ENCODE measurements at places on chromosomes 11 and 22.

- DNase-seq = no peak
Observed at GRCh38 chr11:3164552-3165151, 458 bp downstream of the OSBPL5 start.

- DNase-seq = no peak
Observed at GRCh38 chr11:26837154-26837553, 115.3 kb upstream of the SLC5A12 start.

DNA sequence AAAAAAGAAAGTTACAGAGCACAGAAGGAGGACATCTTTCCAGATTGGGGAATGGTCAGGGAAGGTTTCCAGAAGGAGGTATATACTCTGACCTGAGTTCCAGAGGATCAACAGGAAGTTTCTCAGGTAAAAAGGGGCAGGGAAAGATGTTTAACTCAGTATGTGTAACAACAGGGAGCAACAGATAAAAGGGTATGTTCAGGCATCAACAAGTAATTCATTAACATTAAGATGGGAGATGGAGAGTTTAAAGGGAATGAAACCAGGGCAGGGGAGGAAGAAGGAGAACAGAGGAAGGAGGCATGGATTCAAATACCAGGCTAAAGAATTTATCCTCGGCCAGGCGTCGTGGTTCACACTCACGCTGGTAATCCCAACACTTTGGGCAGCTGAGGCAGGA is 2.5 kb upstream of the DENND5A start:
- DNase-seq = no peak

- DNase-seq = no peak
Observed at GRCh38 chr11:73652046-73652730, 5.8 kb downstream of the PLEKHB1 start.

DNA sequence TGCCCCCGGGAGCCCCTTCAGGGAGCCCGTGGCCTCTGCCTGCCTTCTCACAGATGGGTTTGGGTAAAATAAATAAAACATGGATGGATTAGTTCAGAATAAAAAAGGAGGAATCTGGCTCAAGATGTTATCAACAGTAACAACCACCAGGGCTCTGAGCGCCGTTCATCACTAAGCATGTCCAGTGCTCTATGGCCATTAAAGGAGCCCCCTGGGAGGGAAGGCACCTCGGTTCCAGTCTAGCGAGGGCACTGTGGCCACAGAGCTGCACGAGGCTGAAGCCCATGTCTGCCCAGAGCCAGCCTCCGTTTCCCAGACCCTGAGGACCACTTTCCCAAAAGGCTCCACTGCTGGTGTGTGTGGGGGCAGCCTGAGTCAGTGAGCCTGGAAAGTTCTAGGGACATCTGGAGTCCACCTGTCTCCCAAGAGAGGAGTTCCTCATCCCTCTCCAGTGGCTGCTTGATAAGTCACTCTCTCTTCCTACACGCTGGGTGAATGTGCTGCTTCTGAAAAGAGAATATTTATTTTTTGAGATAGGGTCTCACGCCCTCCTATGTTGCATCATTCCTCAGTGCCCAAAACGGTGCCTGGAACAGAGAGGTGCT is 614.6 kb downstream of the TBC1D22A start:
- DNase-seq = no peak

- no peak for DNase-seq
Observed at GRCh38 chr11:5235364-5236095, 1.2 kb upstream of the HBD start.

DNA sequence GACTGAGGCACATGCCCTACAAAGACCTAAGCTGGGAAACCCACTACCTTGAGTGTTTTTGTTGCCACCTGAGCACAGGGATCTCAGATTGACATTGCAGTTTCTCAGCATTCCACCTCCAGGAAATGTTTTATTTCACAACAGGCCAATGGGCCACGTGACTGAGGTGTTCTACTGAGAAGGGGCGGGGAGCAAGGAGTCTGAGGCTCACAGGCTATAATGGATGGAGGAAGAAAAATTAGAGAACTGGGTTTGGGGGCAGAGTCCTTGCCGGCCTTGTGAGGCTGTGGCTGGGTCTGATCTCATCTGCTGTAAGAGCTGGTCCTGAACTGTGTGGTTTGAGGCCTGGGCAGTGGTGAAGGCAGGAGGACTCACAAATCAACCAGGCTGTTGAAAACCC is 40.7 kb downstream of the ZNF202 start:
- no peak for DNase-seq

GRCh38 chr22:30474121-30474520 is 2.3 kb upstream of the SEC14L3 start:
- no peak for DNase-seq

- no peak for DNase-seq
Observed at GRCh38 chr22:37891926-37892325, 14.2 kb upstream of the MICALL1 start.

GRCh38 chr11:91792779-91793262 is 431.8 kb upstream of the FAT3 start:
- DNase-seq = no peak

DNA sequence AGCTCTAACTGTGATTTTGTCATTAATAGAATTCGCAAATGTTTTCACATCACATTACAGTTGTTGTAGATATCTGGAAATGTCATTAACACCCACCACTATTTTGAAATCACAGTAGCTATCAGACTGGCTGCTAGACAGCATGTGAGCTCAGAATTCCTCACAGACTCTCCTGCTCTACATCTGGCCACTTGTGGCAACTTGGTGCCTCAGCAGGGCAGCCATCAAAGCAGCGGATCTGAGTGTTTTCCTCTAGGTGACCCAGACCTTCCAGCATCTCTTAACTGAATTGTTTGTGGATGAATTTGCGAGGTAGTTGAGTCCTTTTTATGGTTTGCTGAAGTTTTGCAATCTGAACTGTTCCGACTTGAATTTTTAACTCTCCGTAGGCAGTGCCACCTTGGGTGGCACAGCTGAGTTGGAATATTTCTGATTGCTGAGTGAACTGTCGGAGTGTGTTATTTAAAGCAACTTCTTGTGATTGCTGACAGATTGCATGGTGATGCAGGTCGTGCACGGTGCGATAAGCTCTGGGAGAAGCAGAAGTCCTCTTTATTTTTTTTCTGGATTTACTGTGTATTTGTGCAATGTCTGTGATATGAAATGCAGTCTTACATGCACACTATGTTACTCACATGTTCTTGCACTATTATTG is 114.0 kb upstream of the PLET1 start:
- DNase-seq = no peak

DNA sequence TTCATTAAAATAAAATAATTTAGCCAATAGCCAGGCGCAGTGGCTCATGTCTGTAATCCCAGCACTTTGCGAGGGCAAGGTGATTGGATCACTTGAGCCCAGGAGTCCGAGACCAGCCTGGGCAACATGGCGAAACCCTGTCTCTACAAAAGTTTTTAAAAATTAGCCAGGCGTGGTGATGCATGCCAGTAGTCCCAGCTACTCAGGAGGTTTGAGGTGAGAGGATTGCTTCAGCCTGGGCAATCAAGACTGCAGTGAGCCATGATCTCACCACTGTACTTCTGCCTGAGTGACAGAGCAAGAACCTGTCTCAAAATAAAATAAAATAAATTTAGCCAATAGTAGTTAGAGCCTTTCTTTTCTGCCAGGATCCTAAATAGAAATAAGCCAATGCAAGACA is 12.2 kb downstream of the HPS5 start:
- DNase-seq = no peak

DNA sequence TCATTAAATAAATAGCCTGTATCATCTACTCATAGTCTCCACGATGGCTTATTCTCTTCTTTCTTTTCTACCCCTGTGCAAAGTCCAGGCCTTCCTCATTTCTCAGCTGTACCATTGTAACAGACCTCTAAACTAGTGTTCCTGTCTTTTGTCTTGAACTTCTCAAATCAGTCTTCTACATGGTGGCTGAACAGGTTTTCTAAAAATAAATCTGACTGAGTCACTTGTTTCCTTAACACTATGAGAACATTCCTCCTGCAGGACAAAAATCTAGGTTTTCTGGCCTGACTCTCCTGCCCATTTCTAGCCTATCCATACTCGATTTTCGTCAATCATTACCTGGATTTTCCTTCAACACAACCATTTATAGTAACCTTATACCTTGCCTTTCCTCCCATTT is 1080.8 kb upstream of the TENM4 start:
- DNase-seq = no peak

DNA sequence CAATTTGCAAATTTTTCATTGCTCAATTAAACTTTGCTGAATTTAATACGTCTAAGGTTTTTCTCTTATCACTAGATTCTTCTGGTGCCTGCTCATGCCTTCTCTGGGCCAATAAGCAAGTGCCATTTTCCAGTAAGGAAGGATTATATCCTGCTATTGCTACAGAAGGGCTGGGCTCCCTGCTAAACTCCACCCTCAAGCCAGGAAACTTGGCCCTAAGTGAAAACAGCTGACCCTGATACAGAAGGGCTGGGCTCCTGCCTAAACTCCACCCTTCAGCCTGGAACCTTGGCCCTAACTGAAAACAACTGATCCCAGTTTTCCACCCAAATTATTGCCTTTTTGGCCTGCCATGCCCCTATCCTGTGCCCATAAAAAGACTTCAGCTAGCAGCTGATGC is 385.3 kb downstream of the DYNC2H1 start:
- no peak for DNase-seq

- no peak for DNase-seq
Observed at GRCh38 chr22:35308480-35309021, 8.9 kb downstream of the TOM1 start.

DNA sequence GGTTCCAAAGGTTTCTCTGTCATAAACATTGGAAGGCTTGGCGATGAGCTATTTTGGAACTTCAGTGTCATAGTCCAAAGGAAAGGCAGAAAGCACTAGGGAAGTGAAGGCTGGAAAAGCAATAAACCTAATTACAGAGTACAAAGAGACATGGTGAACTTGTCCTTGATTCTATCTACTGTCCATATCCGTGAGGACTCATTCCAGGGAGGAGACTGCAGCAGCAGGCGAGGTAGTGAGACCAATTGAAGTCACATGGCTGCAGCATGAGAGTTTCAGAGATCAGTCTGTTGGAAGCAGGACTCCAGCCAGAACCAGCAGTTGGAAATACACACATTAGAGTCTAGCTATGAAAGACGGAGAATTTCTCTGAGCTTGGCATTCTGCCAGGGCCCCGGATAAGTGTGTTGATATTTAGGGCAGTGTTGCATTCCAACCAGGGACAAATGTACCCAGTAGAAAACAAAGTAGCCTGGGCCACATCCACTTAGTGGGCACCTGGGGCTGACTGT is 54.1 kb upstream of the ARHGAP42 start:
- DNase-seq = no peak

DNA sequence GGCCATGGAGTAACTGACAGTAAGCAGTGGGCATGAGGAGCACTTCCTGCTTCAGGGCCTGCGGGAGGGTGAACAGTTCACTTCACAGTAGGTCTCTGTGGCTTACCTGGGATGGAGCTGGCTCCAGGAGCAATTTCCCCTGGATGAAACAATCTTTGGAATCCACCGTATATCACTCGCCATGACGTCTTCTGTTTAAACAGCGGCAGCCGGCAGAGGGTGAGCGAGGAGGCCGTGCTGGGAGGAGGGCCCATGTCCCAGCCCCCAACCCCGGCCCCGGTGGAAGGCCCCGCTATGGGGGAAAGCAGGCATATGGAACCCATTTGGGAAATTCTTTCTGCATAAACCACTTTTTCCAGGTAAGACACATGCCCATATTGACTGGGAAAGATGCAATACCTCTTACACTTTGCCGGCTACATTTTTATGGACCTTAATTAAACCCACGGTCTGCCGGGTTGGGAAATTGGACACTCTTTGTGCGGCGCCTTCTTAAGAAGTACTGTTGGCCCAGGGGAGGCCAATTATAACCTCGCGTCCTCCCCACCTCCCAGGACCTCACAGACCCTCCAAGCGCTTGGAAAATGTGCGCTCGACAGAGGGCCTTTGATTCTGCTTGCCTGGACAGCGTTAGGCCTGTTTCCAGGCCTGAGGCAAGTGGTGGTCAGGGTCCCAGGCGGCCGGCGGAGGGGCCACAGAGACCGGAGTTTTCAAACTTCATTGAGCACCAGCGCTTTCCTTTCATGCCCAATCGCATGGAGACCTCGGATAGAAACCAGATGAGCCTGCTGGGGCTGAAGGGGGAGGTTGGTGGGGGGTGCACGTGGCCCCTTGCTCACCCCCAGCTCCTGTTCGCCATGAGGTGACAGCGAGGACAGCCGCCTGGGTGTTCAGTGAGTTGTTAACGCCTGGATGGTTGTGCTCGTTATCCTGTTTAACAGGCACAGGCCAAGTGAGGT is 40.4 kb downstream of the SMIM38 start:
- DNase-seq = no peak

DNA sequence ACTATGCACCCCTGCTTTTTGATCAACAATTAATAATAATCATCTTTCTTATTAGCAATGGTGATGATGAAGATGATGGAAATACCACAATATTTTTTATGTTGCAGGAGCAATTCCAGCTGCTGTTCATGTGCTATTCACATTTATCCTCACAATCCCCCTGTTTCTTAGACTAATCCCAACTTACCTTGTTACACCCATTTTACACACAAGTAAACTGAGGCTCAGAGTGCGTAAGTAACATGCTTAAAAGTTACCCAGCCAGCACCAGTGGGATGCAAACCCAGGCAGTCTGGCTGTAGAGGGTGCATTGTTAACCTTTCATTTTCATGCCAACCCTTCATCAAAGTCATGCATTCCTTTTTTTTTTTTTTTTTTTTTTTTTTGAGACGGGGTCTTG is 1.6 kb upstream of the CRYBA4 start:
- DNase-seq = no peak

GRCh38 chr11:131609337-131609736 is 238.9 kb downstream of the NTM start:
- no peak for DNase-seq

DNA sequence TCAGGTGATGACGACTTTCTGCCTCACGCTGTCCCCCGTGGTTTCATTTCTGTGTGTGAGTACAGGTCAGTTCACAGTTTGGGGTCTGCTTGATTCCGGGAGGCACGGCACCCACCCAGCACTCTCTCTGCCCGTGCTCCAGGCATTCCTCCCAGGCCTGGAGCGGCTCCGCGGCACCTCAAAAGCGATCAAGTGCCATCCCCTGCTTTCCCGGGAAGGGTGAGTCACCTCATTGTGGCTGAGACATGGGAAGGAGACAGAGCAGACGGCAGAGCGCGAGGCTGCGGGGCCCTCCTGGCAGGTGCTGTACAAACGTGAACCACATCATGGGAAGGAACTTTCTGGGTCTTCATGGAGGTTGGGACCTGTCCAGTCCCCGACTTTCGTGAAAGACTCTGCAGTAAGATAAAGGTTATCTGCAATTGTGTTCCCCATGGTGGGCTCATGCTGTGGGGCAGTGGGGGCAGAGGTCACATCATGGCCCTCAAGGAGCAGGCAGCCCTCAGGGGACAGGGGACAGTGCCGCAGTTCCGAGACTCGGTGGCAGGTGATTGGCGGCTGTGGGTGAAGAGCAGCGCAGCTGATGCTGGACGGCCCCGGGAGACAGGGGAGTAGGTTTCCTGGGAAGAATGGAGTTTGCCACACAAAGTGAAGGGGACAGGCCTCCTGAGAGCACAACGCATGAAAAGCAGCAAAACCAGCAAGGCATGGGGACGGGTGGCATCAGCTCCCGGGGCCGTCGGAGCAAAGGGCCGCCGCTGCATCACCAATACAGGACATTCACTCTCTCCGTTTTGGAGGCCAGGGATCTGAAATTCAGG is 65.3 kb downstream of the CELSR1 start:
- no peak for DNase-seq

Measured in CD4-positive, alpha-beta T cell treated with Interleukin-6 at 100 ng/mL for 8 hours (primary cell).